ENCODE measurements at places on chromosomes 16 and 17.

GRCh38 chr16:1993731-1994131 lies 4.0 kb downstream of the SYNGR3 start:
- no peak for DNase-seq

DNA sequence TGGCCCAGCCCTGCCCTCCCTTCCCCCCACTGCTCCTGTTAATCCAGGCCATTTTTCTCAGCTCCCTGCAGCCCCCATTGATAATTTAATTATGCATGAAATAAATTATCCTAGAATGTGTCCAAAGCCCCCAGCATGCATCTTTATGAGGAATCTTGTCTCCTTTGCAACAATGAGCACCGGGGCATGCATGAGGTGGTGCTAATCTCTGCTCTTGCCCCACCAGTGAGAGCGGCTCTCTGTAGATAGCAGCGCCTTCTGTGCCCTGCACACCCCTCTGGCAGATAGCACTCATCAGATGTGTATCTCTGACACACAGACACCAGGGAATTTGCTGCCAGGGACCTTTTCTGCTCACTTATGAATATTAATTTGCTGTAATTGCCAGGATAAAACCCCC lies 140.2 kb upstream of the CDC42EP4 start:
- DNase-seq = no peak

GRCh38 chr17:17289701-17290100 lies 8.7 kb upstream of the COPS3 start:
- DNase-seq = no peak

DNA sequence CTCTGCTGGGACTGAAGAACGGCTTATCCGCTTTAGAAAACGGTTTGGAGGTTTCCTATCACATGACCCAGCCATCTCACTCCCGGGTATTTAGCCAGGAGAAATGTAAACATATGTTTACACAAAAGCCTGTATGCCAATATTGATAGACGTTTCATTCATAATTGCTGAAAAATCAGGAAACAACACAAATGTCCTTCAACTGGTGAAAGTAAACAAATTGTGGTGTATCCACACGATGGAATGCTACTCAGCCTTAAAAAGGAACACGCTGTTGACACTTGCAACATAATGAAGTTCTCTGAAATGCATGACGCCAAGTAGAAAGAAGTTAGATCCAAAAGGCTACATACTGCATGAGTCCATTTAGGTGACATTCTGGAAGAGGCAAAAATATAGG lies 157.6 kb downstream of the SLC39A11 start:
- DNase-seq = no peak

DNA sequence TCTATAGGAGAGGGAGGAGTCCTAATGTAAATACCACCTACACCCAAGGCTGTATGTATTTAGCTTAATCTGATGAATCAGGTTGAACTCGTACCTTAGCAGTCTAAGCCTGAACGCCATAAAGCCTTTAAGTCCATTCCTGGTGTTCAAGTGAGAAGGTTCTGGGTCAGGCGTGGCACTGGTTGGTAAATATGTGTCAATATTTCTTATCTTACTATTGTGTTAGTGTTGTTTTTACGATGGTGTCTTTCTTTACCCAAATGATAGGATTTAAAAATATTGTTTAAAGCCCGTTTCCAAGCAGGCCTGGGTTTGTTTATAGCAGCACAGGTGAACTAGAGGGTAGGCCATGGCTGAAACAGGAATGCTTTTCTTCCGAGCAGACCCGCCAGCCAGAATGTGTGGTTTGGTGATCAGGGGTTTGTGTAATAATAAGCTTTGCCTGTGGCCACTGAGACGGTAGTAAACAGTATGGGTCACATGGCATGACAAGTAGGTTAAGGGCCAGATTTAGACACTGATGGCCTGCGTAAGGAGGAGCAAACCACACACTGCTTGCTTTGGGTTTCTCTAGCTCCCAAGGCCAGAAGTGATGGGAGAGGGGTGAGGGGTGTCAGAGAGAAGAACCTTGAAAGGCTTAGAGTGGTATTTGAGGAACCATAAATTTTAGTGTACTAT lies 3.3 kb downstream of the TMEM94 start:
- no peak for DNase-seq

GRCh38 chr17:48313096-48313755 lies 116.8 kb downstream of the SKAP1 start:
- DNase-seq = no peak

DNA sequence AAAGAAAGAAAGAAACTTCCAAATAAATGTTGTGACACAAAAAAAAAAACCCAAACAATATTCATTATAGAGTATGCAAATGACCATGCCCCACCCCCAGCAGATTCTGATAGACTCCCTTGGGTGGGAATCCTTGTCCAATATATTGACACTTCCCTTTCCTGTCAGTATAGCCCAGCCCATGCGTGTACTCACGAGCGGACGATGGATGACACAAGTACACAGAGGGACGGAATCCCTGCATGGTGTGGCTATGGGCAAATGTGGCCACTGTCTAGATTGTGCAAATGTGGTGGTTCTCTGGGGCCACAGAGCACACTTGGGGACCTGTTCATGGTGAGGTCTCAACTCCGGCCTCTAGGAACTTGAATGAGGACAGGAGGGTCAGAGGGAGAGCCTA lies 3.1 kb downstream of the RAB37 start:
- no peak for DNase-seq

DNA sequence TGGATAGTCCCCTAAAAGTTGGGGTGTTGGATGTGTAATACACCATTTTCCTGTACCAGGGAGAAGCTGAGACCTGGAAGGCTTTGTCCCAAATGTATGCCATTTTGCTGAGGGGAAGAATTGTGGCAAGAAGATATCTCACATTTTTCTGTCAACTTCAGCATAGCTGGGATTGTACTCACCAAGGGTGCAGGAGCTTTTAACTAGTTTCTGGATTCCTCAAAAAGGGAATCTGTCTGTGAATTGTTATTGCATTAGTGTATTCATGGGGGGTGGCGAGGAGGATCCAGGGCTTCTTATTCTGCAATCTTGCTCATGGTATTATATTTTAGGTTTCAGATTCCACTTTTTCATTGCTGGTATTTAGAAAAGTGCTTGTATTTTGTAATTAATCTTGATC lies 208.2 kb upstream of the MYOCD start:
- no peak for DNase-seq

DNA sequence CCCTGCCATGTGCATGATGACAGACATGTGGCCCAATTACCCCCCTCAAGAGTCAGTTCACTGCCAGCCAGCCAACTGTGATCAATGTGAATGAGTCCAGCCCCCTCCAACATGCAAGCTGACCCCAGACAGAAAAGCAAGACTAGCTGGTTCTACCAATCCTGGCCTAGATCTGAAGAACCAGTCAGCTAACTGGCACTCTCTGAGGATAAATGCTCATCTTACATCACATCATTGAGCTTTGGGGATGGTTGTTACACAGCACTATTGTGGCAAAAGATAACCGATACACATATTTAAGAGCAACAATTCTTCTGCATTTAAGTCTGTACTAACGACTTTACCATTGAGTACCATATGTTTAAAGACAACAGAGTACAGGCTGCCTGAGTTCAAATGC lies 106.7 kb downstream of the TOX3 start:
- no peak for DNase-seq
